Stromal cell of bone marrow (primary cell): ENCODE measurements at places on chromosomes 4 and X.

GRCh38 chr4:29423836-29424721, 1296.1 kb upstream of the PCDH7 start:
- peak; percentile 38 for DNase-seq

DNA sequence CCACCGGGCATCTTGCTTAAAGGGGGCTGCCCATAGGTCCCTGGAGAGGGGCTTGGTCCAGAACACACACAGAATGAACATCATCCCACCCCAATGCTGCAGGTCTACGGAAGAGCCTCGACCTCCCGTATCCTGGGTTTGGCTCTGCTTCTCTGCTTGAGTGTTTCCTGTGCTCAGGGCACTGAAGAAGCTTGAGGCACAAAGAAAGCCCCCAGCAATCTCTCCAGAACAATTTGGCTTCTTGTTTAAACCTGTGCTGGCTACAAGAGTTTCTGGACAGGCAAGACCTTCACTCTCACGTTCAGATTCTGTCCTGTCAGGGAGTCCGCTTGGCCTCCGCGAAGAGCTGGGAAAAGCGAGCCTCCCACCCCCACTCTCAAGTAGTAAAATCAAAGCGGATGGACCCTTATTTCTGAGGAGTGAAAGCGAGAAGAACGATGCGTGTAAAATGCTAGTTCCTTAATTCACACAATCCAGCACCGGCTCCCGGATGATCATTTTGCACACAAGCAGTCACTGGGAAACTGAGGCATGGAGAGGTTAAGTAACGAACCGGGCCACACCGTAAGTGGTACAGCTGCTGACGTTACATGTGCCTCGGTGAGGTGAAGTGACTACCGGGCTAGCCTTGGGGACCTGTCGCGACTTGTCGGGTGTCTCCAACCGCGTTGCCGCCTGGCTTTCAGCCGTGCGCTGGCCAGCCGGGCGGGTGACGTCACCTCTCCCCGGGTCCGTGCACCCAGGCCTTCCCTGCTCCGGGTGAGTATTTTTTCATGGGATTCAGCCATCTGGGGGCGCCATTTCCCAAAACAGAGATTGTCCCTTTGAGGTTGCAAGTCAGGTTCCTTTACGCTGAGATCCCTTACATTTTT, 3.1 kb upstream of the SFRP2 start:
- no peak for DNase-seq

GRCh38 chrX:19883878-19884277, 3.5 kb downstream of the SH3KBP1 start:
- DNase-seq: no peak

- DNase-seq: no peak
Observed at GRCh38 chr4:121353213-121353612, 27.6 kb downstream of the QRFPR start.

- DNase-seq: no peak
Observed at GRCh38 chr4:66023061-66023460, 352.8 kb upstream of the EPHA5 start.

GRCh38 chr4:156476359-156476758, 495.2 kb downstream of the PDGFC start:
- peak; percentile 96 for DNase-seq

- no peak for DNase-seq
Observed at GRCh38 chr4:163618845-163619244, 124.4 kb downstream of the TMA16 start.

- no peak for DNase-seq
Observed at GRCh38 chr4:89279385-89279784, 28.2 kb downstream of the GPRIN3 start.

- no peak for DNase-seq
Observed at GRCh38 chrX:68049466-68049865, 383.8 kb downstream of the OPHN1 start.

- no peak for DNase-seq
Observed at GRCh38 chrX:123274796-123275195, 90.7 kb downstream of the GRIA3 start.

DNA sequence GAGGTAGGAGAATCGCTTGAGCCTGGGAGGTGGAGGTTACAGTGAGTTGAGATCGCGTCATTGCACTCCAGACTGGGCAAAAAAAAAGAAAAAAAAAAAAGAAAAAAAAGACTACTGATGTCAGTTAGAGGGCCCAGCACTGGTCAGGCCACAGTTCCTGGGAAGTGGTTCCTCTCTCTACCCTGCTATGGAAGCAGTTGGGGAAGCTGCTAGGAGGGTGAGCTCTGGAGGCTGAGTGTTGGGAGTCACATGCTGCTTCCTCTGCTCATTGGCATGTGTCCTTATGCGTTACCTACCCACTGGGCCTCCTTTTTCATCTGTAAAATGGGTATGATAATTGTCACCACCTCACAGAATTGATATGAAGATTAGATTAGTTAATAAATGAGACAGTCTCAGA, 50.7 kb downstream of the SEPSECS start:
- no peak for DNase-seq

- DNase-seq: no peak
Observed at GRCh38 chr4:83947830-83948193, 411.9 kb downstream of the GPAT3 start.

- no peak for DNase-seq
Observed at GRCh38 chrX:154751203-154751668, 359 bp upstream of the GAB3 start.

- peak; percentile 54 for DNase-seq
Observed at GRCh38 chrX:1392376-1393068, 609 bp upstream of the SLC25A6 start.

DNA sequence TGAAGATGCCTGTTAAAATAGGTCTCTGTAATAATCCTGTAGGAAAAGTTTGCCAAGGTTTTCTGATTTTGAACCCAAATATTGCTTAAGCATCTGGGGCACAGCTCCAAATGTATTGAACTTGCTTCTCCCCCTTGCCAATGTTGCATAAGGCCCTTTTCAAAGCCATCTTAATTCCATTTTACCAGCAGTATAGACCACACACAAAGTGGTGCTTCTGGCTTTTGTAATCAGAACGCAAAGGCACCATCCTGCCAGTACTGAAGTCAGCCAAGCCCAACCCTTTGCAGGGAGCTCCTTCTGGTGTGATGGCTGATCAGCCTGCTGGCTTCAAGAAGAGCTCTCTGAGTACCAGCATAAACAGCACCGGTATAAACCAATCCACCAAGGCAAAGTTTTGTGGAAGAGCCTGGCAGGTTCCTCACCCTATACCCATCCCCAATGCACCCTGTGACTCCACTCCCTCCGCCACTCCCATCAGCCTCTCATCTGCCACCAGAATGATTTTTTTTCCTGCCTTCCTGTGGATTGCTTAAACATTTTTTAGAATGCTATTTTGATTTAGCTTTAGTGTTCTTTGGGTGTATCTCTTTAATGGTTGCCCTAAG, 39.2 kb upstream of the USP9X start:
- no peak for DNase-seq

GRCh38 chr4:90281541-90282355, 154.6 kb downstream of the CCSER1 start:
- DNase-seq: no peak

DNA sequence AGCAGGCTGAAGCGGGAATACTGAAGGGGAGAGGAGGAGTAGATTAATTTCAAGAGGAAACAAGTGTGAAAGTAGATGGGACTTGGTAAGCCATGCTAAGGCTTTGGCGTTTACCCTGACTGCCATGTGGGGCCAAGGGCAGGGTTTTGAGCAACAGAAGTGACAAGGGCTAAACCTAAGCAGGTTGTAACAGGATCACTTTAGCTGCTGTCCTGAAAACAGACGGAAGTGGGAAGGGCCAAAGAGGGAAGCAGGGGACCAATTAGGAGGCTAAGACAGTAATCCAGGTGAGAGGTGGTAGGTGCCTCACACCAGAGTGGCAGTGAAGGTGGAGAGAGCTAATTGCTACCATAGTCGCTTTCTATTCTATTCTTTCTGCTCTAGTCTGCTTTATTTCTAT, 166.5 kb downstream of the PJA1 start:
- no peak for DNase-seq

GRCh38 chr4:37157476-37158167, 86.9 kb upstream of the NWD2 start:
- no peak for DNase-seq

DNA sequence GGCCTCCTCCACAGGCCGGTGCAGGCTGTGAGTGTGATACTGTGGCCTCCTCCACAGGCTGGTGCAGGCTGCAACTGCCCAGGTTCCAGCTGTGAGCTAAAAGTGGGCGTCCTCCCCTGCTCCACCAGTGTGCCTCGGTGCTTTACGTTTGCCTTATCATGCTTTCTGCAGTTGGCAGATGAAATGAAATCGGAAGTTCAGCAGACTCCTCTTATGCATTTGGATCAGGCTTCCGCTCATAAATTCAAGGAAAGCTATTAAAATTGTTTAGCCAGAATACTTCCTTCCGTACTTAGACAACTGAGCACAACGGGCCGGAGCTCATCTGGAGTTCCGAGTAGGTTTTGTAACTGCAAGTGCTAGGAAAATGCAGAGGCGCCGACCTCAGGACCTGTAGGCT, 12.0 kb downstream of the CYP4V2 start:
- no peak for DNase-seq

GRCh38 chr4:76301068-76301774, 5.3 kb upstream of the STBD1 start:
- DNase-seq: peak; percentile 76

- no peak for DNase-seq
Observed at GRCh38 chrX:155094468-155095061, 23.3 kb downstream of the BRCC3 start.
